ENCODE measurements at places on chromosomes 4 and X.

- no peak for DNase-seq
These were observed 17.3 kb upstream of the CXCL8 start for GRCh38 chr4:73723023-73723422.

GRCh38 chr4:89055157-89056080, 1.6 kb downstream of the FAM13A start:
- no peak for DNase-seq

- no peak for DNase-seq
These were observed 253.7 kb upstream of the TAPT1 start for GRCh38 chr4:16480011-16480410.

DNA sequence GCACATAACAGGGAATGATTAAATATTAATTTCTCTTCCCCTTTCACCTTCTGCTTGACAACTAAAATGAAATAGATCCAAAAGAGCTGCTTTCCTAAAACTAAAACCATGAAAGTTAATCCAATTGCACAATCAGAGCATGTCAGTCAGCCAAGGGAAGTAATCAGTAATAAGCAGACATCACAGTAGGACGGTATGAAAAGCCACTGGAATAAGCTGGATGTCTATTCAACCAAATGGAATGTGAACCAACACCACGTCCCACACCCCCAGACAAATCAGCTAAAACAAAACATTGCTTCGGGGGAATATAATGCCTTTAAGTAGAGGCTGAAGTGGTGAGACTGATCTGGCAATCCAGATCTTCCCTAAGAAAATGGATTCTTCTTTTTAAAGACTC, 859.4 kb upstream of the FTHL17 start:
- no peak for DNase-seq

GRCh38 chrX:36436361-36436760, 516.8 kb downstream of the CFAP47 start:
- DNase-seq, result no peak

DNA sequence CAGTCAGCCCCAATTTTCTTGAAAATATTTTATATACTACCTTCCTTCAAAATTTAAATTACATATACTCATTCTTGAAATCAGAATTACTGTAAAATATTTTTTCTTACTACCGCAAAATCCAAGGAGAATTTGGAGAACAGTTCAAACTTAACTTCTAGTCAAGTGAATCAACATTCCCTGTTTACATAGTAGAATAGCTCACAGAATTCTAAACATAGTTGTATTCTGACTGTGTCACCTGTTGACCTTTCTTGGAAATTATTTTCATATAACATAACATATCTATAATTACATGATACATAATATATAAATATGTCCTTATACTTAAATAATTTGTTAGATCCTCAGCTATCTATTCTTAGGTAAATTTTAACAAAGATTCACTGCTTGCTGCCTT, 31.0 kb upstream of the FGF5 start:
- DNase-seq, result no peak

- DNase-seq, result no peak
These were observed 443.0 kb downstream of the GPM6A start for GRCh38 chr4:175369087-175369486.

DNA sequence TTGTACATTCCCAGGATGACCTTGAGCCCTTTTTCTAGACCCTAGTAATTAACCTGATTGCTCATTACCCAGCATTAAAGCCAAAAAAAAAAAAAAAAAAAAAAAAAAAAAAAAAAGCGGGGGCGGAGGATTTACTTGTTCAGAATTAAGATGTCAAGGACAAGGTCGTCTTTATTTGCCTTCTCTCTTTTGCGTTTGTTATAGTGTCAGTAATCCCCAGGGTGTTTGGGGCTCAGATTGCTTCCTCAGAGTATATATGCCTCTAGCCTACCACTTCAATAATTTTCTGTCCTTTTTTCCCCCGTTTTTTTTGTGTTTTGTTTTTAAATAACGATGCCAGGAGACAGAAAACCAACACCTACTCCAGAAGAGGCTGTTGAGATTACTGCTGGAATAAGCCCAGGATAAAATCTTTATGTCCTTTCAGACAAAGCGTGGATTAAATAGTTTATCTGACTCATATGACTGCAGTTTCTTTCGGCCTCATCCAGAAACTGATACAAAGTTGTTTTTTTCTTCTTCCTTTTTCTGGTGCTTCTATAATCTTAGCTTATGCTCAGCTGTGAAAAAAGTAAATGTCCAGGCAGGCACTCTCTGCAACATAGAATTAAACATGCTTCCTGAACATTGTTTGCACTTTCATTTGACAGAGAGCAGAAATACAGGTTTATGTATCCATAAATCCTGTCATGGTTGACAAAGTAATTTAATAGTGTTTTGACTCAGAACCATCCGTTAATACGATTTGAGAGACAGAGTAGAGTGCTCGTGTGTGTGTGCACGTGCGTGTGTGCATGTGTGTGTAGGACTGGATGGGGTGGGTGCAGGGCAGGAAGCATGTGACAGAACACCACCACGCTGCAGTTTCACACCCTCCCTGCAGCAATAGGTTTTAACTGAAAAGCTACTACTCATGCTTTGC, 138.6 kb downstream of the AFF1 start:
- no peak for DNase-seq

DNA sequence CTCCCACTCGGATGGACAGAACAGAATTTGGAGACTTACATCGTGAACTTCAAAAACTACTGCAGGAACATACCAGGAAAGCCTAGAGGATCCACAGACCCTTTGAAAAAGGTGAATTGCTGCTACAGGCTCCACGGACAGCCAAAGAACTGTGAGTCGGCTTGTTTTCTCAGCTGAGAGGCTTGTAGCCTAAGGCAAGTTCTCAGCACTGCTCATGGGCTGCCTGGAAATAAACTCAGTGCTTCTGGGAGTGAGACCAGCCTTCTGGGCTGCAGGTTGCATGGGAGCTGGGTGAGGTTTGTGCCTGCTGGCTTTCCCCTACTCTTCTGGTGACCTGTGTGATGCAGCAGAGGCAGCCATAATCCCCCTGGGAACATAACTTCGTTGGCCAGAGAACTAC, 1397.6 kb downstream of the FAM133A start:
- no peak for DNase-seq

GRCh38 chr4:70183168-70183939, 12.2 kb upstream of the ODAM start:
- DNase-seq, result no peak

DNA sequence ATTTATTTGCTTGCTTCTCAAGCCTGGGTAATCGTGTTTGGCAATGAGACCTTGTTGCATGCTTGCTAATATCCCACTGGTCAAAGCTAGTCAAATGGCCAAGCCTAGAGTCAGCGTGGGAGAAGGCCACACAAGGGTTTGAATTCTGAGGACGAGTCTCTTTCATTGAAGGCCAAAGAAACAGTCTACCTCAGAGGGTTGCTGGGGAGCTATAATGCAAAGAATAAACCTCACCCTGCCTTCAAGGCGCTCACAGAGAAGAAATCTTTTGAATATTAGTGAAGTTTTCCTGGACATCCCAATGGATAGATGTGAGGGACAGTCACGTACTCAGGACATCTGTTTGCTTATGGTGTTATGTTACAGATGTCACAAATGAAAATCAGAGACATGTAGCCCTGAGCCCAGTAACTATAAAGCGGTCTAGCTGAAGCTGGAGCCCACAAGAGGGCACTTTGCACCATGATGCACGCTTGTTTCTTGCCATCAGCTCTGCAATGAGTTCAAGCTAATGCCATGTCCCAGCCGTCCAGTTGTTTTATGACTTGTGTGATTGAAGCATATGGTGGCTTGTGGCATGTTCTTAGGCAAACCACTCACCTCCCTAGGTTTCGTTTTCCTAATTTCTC, 1.1 kb upstream of the TLR3 start:
- no peak for DNase-seq

DNA sequence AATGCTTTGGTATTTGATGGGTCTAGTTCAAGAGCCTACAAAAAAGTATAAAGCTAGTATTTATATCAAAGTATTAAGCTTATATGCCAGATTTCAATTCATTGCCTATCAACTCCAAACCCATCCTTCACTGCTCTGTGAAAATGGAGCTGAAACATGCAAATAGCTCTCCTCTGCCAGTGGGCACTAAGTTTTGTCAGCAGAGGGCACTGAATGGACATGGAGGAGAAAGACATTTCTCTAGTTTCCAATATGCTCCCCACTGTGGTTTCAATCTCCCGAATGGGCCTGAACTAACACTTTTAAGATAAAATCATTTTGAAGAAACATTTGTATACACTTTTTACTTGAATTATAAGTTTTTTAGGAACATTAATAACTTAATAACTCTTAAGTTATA, 12.4 kb downstream of the PPID start:
- DNase-seq, result no peak

GRCh38 chr4:166538491-166539005, 665.5 kb downstream of the TLL1 start:
- no peak for DNase-seq

DNA sequence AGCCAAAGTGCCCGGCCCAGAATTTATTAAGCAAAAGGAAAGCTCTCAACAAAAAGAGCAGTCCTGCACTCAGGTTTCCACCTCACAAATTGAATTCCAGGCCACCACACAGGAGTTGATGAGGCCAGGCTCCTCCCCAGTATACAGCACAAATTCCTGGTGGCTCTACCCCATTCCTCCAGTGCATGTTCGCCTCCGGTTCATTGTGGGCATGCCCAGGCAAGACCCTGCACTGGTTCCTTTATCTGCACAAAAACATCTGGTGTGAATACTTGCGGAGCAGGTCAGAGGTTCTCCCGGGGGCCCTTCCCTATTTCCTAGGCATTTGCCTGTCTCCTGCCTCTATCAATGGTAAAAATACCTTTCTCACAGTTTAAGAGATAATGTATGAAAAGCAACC, 195.2 kb upstream of the ANXA10 start:
- DNase-seq, result no peak

DNA sequence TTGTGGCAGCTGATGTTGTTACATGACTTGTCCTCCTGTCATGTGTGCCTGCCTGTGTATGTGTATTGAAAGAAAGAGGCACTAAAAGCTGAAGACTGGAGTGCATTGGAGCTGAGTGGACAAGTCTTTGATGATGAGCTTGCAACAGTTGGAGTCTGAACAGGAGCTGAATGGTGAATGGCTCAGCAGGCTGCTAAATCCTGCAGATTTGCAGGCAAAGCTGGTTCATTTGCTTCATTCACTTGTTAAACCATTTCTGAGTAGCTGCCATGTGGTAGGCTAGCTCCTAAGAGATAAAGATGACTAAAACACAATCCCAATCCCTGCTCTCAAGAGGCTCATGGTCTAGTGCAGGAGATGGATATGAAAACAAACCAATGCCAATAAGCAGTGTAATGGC, 217.3 kb downstream of the CHRDL1 start:
- no peak for DNase-seq

- DNase-seq, result no peak
These were observed 20.0 kb downstream of the SH3KBP1 start for GRCh38 chrX:19867411-19867732.

GRCh38 chr4:151702256-151702655, 58.6 kb downstream of the GATB start:
- DNase-seq, result no peak

GRCh38 chr4:53782458-53782845, 191.2 kb upstream of the LNX1 start:
- no peak for DNase-seq

DNA sequence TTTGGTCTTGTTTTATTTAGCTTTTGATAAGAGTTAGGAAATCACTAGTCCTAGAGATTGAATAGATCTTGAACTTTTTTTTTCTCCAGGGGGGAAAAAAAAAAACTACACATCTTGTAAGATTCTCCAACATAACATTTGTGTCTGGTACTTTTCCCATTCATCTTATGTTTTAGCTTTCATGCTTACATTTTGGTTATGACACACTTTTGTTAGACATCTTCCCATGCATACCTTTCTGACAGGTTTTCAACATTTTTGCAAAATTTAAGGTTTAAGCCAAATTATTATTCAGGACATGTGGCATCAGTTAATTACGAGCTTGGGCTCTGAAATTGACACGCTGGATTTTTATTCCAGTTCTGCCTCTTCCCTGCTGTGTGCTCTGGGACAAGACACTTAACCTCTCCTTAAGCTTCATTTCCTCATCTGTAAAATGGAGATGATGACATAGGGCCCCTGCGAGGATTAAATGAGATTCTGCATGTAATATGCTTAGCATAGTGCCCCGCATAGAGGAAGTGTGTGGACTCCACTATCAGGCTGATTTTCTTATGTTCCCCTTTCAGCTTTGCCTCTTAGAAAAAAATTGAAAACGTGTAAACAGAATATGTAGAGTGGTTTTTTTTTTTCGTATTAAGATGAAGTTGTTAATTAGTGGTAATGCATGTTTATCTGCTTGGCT, 5.3 kb downstream of the KIT start:
- no peak for DNase-seq

DNA sequence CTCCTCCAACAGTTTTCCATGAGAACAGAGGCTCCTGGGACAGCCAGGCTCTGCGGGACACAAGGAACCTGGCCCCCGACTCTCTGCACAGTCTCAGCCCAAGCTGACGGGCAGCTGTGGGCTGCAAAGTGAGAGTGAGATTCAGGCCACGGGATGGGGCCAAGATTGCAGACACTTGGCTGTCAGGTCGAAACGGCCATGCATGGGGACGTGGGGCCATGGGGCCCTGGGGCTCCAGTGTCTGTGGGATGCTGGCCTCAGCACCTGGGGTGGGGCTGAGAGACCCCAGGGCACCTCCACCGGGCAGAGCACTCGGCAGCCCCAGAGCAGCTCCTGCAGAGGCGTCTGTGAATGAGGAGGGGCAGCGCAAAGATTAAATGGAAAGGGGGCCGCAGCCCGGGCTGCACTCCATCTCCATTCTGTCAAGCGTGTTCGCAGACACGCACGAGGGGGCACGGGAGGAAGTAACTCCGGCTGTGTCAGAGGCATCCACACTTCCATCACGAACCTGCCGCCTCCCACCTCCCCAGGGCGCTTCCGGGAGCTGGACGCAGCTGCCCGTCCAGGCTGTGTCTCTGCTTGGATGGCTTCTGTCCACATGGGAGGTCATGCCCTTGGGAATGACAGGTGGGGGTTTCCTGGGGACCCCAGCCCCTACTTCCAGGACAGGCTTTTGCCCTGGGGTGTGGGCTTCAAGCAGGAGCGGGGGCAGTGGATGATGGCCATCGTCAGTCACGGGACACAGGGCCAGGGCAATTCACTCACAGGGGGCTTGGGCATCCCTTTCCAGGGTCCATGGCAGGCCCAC, 82.8 kb upstream of the NKX1-1 start:
- DNase-seq, result no peak

- DNase-seq, result no peak
These were observed 153.2 kb downstream of the SHROOM3 start for GRCh38 chr4:76588274-76588673.

GRCh38 chr4:183920512-183920911, 15.4 kb downstream of the STOX2 start:
- DNase-seq, result no peak

All from AG04449 (cell line).